NCI-H460 (cell line): ENCODE measurements at places on chromosomes 11 and 22.
A peak's percentile ranks its signal among the peaks of the same experiment; 100 is the strongest.

- no peak for DNase-seq
Observed at GRCh38 chr22:32680277-32680676, 121.2 kb upstream of the TIMP3 start.

GRCh38 chr22:28706845-28707244, 27.2 kb upstream of the TTC28 start:
- no peak for DNase-seq

DNA sequence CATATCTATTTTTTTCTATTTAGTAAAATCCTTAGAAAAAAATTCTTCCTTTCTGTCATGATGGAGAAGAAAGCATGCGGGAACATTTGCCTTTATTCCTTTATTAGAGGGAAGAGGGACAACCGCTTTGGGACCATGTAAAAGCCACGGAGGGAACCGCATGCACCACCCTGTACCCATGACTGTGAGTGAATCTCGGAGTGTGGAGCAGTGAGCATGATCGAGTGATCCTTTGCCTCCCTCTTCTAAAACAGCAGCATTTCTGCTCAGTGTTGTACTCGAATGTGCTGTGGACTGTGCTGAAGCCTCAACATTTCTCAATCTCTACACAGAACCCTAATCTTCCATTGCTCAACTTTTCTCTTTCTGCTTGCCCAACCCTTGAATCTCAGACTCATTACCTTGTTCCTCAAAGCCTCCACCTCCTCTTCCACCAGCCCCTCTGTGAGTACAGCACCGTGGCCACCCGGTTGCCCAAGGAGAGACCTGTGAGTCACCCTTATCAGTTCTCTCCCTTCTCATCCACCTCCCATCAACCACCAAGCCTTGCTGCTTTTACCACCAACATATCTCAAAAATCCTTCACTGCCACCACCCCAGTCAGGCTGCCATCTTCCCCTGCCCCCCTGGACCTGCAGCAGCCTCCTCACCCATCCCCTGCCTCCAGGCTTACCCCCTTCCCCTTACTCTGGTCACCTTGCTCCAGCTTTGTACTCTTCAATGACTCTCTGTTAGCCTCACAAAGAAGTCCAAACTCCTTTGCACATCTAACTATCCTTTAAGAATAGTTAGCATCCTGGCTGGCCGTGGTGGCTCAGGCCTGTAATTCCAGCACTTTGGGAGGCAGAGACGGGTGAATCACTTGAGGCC, 103.1 kb downstream of the NAT10 start:
- no peak for DNase-seq

DNA sequence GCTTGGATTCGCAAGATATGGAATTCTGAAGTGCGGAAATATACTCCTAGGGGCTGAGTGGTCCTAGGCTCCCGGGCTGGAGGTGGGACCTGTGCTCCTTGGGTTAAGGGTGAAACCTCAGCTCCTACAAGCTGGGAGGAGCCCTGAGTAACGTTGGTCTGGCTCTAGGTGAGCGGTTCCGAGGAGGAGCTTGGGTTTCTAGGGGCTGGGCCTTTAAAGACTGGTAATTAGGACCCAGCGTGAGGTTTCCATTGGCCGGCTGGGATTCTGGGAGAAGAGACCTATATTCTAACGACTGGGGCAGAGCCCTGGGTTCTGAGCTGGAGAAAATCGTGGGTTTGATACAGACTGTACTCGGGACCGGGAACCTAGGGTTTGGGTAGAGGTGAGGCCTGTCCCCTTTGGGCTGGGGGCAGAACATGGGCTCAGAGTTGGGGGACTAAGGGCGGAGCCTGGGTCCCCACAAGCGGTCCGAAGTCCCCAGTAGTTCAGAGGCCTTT, 882 bp upstream of the MAP4K2 start:
- no peak for DNase-seq

GRCh38 chr11:18259259-18259658, 6.8 kb upstream of the SAA1 start:
- DNase-seq: no peak

- DNase-seq: no peak
Observed at GRCh38 chr11:45597097-45597496, 68.3 kb downstream of the CHST1 start.

DNA sequence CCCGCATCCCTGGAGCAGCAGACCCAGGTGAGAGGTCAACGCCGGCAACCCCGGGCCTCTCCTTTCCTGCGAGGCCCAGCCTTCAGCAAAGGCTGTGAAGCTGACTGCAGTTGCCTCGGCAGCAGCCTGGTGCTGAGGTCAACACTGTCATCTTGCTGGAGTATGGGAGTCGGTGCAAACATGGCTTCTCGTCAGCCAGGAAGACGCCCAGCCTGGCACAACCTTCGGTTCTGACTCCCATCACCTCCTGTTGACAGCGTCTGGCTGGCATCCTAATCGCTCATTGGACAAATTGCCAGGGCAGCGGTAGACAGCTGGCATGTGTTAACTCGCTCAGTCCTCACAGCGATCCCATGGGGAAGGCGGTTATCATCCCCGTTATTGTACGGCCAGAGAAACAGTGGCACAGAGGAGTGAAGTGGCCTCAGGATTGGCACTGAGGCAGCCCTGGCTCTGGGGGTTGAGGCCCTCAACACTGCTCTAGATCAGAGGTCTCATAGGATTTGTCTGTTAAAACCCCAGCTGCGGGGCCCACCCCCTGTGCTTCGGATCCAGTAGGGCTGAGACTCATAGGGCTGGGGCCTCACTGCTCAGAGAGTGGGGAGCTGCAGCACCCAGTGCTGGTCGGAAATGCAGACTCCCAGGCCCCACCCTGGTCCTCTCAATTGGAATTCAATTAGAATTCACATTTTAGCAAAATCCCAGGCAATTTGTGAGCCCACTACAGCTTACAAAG, 39.3 kb upstream of the TP53I11 start:
- DNase-seq: no peak

- DNase-seq: no peak
Observed at GRCh38 chr11:46655631-46656030, 38.3 kb downstream of the ATG13 start.

- DNase-seq: no peak
Observed at GRCh38 chr11:107157146-107157808, 139.0 kb upstream of the GUCY1A2 start.

DNA sequence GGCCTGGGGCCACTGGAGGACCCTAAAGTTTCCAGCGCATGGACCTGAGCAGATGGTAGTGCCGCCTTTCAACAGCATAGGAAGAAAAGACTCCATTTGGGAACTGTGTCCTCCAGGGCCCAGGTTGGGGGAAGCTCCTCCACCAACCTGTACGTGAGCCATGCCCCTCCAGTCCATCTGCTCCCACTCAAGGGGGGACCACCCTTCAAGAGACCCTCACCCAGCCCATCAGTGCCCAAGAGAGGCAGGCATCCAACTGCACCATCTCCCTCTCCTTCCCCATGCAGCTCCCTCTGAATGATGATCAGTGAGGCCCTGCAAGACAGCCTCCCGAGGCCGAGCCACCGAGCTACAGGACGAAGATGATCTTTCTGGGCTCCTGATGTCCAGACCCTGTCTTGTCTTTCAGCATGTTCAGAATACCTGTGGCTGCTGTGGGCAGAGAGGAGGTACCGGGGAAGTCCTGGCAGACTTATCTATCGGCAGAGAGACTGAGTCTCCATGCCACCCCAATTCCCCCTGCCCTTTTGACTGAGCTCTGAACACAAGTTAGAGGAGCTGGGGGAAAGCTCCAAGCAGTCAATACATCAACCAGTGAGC, 25.0 kb upstream of the JAM3 start:
- no peak for DNase-seq

DNA sequence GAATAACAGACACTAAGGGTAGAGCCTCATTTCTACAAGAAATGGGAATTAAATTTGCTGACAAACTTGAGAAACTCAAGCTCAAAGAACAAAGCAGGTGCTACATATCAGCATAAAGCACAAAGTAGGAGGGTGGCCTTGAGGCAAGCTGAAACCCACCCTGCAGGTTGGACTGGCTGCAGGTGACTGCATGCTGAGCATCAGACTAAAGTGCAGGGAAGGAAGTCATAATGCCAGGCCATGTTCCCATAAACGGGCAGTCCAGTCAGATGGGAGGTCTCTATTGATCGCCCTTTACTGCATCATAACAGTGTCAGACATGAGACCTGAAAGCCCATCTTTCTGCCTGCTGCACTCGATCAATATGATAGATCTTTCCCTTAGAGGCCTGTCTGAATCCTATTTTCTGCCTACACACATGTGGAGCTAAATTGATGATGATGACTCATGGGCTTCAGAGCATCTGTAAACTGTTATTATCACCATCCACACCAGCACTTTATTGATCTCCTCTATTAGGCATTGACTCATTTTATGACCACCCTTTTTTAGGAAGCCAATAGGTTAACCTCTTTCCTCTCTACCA, 224.5 kb upstream of the DDI1 start:
- DNase-seq: no peak

GRCh38 chr11:1437500-1437899, 47.8 kb downstream of the BRSK2 start:
- DNase-seq: no peak

GRCh38 chr11:108697872-108698473, 33.1 kb downstream of the DDX10 start:
- peak; percentile 64 for DNase-seq

DNA sequence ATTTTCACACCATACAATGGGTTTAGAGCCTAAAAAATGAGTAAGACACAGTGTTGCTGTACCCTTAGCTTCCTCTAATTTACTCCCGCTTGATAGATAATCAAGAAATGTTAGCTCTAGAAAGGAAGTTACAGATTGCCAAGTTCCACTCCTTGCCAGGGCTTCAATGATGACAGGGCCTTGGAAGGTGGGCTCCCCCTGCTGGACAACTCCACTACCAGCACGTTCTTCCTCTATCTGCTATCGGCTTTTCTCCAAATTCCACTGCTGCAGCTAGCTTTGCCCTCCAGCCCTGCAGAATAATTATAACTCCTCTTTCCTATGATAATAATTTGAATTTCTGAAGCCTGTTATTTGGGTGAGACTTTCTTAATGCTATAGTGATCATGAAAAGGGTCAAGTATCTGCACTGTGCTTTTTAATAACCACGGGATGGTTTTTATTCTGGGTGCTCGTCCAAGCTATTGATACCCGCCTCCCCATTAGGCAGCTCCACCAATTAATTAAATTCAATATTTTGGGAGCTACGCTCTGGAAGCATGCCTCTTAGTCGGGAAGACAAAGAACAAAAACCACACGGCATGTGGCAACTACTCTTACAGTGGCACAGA, 9.0 kb downstream of the SYN3 start:
- DNase-seq: peak; percentile 43

DNA sequence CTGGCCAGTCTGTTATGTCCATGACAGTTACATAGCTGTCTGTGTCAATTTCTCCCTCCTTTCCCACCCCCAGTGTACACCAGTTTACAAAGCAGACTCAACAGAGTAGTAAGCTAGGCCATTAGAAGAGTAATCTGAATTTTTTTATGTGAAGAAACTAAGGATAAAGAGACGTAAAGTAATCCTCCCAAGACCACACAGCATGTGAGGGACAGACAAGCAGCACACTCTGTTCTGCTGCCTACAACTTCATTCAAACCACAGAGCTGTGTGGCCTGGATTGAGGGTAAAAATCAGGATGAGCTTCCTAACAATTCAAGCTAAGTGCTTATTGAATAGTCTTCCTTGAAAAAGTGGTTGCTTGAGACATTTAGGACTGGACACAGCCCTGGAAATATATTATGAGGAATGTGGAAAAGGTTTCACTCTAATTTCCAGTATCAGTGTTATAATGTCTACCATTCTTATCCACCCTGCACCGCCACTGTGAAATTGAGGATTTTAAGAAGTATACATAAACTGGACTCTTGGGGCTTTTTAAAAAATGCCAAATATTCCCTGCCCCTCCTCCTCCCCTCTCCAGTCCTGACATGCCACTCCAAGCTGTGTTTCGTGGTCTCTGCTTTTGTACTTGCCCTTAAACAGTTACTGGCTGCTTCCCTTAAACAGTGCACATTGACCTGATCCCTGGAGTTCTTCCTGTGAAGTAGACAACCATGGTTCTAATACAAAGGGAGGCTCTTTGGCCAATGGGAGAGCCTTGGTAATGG, 40.9 kb downstream of the EXT2 start:
- DNase-seq: no peak

DNA sequence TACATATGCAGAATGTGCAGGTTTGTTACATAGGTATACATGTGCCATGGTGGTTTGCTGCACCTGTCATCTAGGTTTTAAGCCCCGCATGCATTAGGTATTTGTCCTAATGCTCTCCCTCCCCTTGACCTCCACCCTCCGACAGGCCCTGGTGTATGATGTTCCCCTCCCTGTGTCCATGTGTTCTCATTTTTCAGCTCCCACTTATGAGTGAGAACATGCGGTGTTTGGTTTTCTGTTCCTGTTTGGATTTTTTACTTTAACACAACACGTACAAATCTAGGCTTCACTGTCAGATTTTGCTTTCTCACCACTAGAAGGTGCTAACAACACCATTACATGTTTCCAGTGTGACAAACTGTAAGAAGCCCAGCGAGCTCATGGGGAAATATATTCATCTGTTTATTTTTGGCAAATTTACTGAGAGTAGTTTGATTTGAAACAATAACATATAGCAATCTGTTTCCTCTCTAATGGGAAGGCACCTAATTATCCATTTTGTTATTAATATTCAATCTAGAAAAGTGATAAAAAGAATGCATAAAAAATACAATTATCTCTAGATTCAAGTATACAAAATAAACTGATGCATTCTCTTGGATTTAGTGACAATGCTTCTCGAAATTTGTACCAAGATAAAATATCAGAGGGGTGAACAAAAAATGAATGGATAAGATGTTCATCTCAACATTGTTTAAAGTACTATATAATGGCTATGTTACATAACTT, 23.2 kb upstream of the BIRC3 start:
- peak; percentile 40 for DNase-seq

GRCh38 chr22:46104170-46104880, 46.0 kb upstream of the PPARA start:
- no peak for DNase-seq

DNA sequence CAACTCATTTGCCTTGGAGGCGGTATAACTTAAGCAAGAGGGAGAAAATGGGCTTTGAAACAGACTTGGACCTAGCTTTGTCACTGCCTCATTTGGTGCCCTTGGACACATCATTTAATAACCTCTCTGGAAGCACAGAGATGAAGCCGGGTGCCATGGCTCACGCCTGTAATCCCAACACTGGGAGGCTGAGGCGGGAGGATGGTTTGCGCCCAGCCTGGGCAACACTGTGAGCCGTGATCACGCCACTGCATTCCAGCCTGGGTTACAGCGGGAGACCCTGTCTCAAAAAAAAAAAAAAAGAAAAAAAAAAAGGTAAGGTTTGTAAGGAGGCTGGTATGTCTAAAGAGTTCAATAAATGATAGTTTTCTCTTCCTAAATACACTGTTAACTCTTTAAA, 806 bp downstream of the COA4 start:
- DNase-seq: no peak

GRCh38 chr11:122656073-122656630, 630 bp downstream of the UBASH3B start:
- peak; percentile 17 for DNase-seq

- DNase-seq: peak; percentile 68
Observed at GRCh38 chr11:83241291-83241946, 44.7 kb downstream of the CCDC90B start.

GRCh38 chr11:106581399-106581798, 436.9 kb downstream of the GUCY1A2 start:
- DNase-seq: no peak
